ENCODE measurements at places on chromosomes 2 and 18. TPM values are rescaled to one million over a fixed set of nuclear protein-coding genes. Genes with fewer than 3 reads are reported as not detected.

The SULT1C2 gene
- total RNA-seq = 1.7 TPM

The FRZB gene
- total RNA-seq = 71.4 TPM

The COX5B gene
- 114 TPM for total RNA-seq

The OTOS gene
- not detected for total RNA-seq

The SNRNP200 gene
- 99.7 TPM for total RNA-seq

The TFCP2L1 gene
- 0.69 TPM for total RNA-seq

- H3K36me3 ChIP-seq = no peaks in the 10 kb centered on the region
- H3K4me1 ChIP-seq = no peaks in the 10 kb centered on the region
- no peak overlapping the region for H3K27ac ChIP-seq
- no peak overlapping the region for H3K4me3 ChIP-seq
These were observed 260.3 kb downstream of the AFF3 start for GRCh38 chr2:99881901-99882591.

DNA sequence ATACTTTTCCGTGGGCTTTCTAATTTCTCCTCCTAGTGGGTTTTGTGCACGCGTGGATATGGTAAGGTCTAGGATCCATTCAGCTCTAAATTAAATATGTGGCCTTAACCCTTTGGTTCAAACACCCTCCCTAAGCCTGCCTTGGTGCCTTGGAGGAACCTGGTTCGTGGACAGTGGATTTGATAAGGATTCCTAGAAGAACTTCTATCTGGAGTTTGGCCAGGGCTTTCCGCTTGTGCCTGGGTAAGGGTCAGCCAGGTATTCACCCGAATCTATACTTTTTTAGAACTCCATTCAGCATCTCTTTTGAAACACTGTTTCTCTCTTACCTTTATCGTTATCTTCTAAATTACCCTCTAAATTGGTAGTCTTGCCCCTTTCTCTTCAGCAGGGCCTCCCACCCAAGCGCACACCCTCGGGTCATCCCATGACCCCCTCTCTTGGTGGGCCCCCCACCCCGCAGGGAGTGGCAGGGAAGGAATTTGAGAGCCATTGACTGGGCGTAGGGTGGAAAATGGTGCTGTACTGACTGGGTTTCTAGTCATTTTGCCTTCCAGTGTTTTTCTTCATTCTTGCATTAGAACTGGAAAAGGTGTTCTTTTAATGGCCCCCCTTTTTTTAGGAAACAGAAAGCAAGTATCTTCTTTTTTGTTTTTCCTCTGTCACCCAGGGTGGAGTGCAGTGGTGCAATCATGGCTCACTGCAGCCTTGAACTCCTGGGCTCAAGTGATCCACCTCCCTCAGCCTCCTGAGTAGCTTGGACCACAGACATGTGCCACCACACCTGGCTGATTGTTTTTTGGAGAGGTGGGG, 1.8 kb downstream of the SOCS6 start:
- no peak overlapping the region for H3K4me3 ChIP-seq
- H3K27me3 ChIP-seq = no peaks in the 10 kb centered on the region
- no peak overlapping the region for H3K27ac ChIP-seq
- DNase-seq = no peak
- no peaks in the 10 kb centered on the region for H3K36me3 ChIP-seq
- no peaks in the 10 kb centered on the region for H3K4me1 ChIP-seq

- no peaks in the 10 kb centered on the region for H3K36me3 ChIP-seq
- H3K4me1 ChIP-seq = no peaks in the 10 kb centered on the region
- no peak for DNase-seq
- no peak overlapping the region for H3K27ac ChIP-seq
These were observed 49.1 kb upstream of the CYP1B1 start for GRCh38 chr2:38125007-38125406.

- no peaks in the 10 kb centered on the region for H3K36me3 ChIP-seq
- DNase-seq = no peak
- H3K27ac ChIP-seq = no peak overlapping the region
- H3K27me3 ChIP-seq = no peaks in the 10 kb centered on the region
- no peaks in the 10 kb centered on the region for H3K4me1 ChIP-seq
These were observed 41.9 kb downstream of the MBP start for GRCh38 chr18:77090546-77091174.

DNA sequence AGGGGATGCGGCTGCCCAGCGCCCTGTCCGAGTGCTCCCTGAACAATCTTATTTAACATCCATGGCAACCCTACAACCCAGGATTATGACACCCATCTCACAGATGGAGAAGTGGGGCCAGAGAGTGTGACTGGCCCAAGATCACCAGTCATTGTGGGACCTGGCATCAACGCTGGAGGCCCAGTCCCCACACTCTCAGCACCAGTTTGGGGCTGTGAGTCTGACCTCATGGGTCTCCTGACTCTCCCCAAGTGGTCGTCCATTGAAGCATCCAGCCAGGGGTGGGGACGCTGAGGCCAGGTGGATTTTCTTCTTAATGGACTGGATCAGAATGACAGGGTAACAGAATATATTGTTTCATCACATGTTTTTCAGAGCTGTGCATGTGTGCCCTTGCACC, 24.5 kb downstream of the MAL start:
- no peak for DNase-seq
- H3K4me3 ChIP-seq = no peak overlapping the region
- H3K36me3 ChIP-seq = no peaks in the 10 kb centered on the region
- no peak overlapping the region for H3K27ac ChIP-seq
- no peaks in the 10 kb centered on the region for H3K4me1 ChIP-seq
- H3K27me3 ChIP-seq = no peaks in the 10 kb centered on the region

- H3K4me3 ChIP-seq = no peak overlapping the region
- H3K4me1 ChIP-seq = no peaks in the 10 kb centered on the region
- H3K27me3 ChIP-seq = no peaks in the 10 kb centered on the region
- no peaks in the 10 kb centered on the region for H3K36me3 ChIP-seq
- DNase-seq = no peak
These were observed 87.2 kb upstream of the SMAD2 start for GRCh38 chr18:48017635-48018034.

GRCh38 chr18:58887613-58887963, 22.9 kb downstream of the ZNF532 start:
- no peaks in the 10 kb centered on the region for H3K36me3 ChIP-seq

All from aorta (tissue), 5 donors.